ENCODE measurements at places on chromosomes 1 and 21.

DNA sequence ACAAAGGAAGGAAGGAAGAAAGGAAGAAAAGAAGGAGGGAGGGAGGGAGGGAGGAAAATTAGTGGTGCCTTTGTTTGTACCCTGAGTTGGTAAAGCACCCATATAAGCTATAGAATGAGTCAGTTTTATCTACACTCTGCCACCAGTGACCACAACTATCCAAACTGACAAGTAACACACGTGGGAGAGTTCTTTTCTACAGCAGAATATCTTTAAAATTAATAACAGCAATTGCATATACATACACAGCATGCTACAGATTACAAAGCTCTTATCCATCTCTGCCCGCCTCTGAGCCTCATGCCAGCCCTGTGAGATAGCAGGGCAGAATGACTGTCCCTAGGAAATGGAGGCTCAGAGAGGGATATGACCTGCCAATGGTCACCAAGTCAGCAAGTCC lies 20.3 kb downstream of the CDCP2 start:
- DNase-seq = no peak

DNA sequence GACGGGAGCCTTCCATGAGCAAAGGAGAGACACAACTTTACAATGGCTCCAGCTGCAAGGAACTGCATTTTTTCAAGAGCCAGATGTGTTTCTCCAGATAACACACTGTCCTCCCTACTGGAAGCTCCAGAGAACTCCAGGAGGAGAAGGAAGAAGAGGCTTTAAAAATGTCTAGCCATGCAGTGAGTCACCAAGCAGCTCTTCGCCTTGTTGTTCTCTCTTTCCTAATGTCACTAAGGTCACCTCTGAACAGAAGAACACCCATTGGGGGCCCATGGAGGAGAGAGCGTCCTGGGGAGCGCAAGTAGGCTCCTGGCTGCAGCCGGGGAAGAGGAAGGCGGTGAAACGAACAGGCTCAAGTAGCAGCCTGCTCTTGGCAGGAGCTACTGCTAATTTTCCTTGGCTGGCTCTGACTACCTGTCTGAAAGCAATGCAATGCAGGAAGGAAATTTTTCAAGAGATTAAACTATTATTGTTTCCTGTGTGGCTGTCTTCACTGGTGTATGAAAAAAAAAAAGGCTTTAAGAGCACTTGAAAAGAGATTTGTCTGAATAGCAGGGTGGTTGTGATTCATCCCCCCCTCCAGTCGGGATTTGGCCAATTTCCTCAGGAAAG lies 321.9 kb downstream of the SETD4 start:
- DNase-seq = no peak

GRCh38 chr1:28027660-28028059 lies 60.8 kb downstream of the EYA3 start:
- no peak for DNase-seq

DNA sequence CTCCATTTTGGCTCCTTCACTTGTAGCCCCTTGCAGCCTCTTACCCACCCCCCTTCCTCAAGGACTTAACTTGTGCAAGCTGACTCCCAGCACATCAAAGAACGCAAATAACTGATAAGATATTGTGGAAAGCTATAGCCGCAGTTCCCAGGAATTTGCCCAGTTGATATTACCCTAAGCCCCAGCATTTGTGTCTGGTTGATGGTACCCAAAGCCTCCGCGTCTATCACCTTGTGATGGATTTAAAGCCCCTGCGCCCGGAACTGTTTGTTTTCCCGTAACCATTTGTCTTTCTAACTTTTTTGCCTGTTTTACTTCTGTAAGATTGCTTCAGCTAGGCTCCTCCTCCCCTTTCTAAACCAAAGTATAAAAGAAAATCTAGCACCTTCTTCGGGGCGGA lies 5.9 kb downstream of the YARS1 start:
- no peak for DNase-seq

DNA sequence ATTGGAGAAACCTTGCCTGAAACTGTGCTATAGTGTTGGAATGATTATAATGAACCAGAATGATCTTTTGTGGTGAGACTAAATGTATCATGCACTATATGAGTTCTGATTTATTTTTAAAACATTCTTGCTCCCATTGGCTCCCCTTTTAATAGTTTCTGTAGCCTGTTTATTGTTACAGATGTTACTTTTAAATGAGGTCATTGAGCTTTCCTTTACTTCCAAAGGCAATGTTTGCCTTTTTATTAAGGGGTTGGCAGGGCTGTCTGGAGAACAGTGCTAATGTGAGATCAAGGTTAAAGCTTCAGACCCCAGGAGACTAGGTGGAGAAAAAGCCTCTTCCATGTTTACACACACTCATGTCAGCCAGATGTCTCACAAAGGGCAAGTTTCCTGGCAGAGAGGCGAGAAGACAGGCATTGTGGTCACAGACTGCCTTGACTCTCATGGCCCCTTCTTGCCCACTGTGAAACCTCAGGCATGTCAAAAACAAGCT lies 120.6 kb upstream of the RAVER2 start:
- DNase-seq = no peak

DNA sequence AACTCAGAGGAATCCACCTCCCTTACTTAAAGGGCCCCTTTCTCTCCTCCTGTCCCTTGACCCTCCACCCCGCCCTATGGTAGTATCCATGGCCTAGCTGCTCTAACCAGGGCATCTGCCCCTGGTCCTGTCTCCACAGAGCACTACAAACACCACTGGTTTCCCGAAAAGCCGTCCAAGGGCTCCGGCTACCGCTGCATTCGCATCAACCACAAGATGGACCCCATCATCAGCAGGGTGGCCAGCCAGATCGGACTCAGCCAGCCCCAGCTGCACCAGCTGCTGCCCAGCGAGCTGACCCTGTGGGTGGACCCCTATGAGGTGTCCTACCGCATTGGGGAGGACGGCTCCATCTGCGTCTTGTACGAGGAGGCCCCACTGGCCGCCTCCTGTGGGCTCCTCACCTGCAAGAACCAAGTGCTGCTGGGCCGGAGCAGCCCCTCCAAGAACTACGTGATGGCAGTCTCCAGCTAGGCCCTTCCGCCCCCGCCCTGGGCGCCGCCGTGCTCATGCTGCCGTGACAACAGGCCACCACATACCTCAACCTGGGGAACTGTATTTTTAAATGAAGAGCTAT lies 1.7 kb downstream of the BTG2 start:
- no peak for DNase-seq

DNA sequence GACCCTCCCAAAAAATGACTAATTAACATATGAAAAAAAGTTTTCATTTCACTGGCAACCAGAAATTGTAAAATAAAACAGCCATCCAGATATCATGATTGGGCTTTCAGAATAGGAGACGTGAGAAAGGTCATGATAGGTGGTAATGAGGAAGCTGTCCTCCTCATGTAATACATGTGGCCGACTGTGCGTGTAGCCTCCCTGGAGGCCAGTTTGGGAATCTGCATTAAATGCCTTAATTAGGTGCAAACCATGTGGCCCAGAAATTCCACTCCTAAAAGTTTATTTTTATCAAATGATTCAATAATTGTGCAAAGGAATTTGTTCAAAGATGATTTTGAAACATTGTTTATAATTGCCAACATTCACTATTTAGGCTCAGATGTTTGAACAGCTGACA lies 127.6 kb upstream of the C1orf105 start:
- no peak for DNase-seq

- DNase-seq = no peak
Measured at GRCh38 chr1:21192871-21193270, 16.2 kb upstream of the EIF4G3 start.

DNA sequence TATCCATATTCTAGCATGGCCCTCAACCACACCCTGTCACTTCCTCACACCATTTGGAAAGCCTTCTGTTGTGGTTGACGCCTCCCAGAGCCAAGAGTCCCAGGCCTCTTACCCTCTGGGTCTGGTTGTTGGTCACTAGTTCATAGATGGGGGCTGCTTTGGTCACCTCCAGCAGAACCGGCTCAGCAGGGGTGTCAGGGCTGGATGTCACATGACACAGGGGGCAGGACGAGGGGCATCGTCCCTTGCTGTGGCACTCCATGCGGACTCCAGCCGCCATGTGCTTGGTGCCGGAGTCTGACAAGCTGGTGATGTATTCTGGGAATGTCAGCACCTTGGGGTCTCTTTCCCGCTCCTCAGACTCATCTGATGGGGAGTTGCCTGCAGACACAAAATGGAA lies 270.1 kb downstream of the ASTN1 start:
- no peak for DNase-seq

DNA sequence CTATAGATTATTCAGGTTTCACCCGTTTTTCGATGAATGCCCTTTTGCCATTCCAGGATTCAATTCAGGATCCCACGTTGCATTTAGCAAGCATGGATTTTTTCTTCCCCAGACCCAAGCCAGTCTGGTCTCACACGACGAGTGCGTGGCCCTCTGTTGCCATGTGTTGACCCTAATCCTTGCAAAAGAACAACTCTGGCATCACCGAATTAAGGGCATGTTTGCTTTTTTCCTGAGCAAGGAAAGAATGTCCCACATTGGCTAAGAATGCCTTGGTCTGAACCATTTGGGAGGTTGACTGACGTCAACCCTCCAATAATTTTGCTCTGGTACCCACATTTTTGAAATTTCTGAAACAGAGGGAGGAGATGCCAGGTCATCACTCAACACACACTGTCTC lies 153.0 kb upstream of the WNT4 start:
- DNase-seq = no peak

DNA sequence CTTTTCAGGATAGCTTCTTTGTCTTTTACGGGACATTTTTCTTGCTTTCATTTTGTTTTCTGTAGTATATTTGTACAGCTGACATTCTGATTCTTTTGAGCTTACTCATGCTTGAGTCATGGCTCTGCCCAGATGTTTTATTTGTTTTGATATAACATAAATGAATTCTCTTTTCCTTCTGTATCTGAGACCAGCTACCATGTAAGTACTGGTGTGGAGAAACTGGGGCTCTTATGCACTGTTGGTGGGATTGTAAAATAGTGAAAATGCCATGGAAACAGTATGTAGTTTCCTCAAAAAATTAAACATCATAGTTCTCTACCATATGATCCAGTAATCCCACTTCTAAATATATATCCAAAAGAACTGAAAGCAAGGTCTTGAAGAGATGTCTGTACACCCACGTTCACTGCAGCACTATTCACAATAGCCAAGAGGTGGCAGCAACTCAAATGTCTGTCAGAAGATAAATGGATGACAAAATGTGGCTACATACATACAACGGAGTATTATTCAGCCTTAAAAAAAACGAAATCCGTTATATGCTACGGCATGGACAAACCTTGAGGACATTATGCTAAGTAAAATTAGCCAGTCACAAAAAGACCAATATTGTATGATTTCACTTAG lies 61.4 kb downstream of the EIF2B3 start:
- no peak for DNase-seq

DNA sequence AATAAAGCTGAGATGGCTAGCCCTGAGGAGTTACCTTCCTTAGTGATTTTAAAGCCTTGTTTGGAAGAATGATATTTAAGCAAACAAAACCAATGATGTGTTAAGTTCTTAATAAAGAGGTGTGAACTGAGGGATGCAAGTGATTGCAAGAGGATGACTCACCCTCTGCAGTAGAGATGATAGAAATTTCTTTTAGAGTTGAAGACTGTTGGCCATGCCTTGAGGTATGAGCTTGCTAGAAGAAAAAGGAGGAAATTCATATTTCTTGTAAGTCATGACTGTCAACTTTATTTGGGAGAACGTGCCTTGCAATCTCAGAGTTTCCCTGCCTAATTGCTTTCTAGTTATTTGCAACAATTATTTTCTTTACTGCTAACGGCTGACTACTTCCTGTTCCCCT lies 94.7 kb downstream of the PLA2G4A start:
- no peak for DNase-seq

DNA sequence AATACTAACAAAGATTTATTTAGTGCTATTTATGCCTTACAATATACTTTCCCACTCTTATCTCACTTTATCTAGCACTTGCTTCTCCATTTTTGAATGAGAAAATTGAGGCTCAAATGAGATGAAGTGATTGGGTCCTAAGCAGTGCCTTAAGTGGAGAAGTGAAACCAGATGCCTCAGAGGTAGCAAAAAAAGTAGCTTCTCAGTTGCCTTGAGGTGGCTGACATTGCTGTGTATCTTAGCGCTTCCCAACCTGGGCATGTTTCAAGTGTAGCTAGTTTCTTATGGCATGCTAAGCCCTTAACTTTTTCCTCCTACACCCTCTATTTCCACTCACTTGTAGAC lies 390.4 kb downstream of the OMA1 start:
- no peak for DNase-seq

DNA sequence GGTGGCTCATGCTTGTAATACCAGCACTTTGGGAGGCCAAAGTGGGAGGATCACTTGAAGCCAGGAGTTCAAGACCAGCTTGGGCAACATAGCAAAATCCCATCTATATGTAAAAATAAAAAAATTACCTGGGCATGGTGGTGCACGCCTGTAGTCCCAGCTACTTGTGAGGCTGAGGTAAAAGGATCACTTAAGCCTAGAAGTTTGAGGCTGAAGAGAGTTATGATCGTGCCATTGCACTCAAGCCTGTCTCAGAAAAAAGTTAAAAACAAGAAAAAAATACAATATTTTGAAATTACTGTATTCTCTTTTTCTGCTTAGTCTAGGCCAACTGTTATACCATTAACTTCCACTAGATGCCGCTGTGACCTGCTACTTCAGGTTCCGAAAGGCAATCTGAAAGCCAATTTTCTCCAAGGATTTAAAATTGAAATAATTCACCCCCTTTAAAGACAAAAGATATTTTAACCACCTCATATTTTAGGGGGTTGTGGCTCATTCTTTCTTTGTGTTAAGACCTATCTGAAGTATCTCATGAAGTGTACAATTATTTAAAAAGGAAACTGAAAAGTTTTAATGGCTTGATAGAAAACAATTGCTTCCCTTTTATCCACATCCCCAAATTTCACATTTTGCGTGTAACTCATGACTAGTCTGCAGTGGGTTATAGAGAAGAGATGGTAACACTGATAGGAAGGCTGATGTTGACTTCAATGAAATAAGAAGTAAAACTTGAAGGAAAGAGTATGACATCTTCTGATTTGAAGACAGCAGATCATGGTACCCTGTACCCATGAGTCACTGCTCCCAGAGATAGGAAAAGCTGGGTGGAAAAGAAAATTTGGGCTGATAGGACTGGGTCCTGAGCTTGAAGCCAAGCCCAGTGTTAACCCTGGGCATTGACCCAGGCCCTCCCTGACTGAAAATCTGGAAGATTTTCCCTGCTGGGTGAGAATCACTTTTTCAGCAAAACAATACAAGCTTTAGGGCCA lies 24.4 kb upstream of the CLDN14 start:
- no peak for DNase-seq

- no peak for DNase-seq
Measured at GRCh38 chr1:40872276-40872675, 10.1 kb upstream of the CITED4 start.

GRCh38 chr1:187999973-188000372 lies 1171.2 kb downstream of the PLA2G4A start:
- no peak for DNase-seq

DNA sequence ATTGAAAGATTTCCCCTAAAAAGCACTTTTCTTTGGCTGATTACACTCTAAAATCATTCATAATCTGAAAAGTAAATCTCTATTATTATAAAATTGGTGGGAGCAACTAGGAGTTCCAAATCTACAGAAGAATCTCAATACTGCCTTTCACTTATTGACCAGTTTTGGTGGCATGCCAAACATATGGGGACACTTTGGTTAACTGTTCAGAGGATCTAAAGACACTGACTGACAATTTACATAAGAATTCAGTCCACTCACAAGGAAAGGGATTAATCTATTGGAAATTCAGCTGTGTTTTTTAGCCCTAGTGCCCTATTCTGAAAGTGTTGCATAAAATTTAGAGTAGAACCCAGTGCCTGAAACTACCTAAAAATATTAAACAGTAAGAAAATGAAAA lies 113.6 kb downstream of the LRRC40 start:
- no peak for DNase-seq

- DNase-seq = no peak
Measured at GRCh38 chr21:42523941-42524340, 10.3 kb downstream of the SLC37A1 start.

All from stimulated activated CD8-positive, alpha-beta memory T cell treated with anti-CD3 and anti-CD28 coated beads, Interleukin-7, amount 100 ng/mL, for 1 hour (primary cell).